ENCODE measurements at places on chromosomes 3 and 15.

DNA sequence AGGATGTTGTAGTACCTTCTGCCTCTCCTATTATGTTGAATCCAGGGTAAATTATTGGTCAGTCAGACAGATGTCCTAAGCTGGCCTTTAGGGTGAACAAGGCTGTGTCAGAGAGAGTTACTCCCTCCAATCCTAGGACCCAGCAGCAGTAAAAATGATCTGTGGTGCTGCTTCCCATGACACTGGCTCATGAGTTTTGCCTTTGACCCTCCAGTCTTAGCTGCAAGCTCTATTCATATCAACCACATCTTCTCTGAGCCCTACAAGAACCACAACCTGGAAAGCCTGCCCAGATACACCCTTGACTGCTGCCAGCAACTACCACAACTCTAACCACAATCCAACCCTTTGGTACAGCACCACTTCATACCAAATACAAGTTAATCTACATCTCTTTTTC is 27.2 kb upstream of the PHLDB2 start:
- no peak for DNase-seq

GRCh38 chr3:184015381-184016019 is 2.2 kb downstream of the ABCC5 start:
- DNase-seq = no peak

DNA sequence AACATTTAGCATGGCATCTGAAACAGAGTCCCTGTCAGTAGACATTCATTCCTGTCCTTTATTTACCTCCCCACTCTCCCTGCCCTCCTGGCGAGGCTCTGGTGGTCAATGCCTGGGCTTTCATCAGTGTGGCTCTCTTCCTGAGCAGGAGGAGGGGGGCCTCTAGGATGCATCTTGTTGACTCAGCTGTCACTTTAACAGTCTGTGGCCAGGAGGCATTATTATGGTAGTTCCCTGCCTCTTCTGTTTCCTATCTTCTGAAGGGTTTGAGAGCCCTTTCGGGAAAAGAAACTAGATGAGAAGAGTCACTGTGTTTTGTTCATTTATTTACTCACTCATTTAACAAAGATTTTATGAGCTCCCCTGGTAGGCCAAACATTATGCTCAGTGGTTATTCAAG is 2.4 kb upstream of the PPP1R14D start:
- DNase-seq = no peak

DNA sequence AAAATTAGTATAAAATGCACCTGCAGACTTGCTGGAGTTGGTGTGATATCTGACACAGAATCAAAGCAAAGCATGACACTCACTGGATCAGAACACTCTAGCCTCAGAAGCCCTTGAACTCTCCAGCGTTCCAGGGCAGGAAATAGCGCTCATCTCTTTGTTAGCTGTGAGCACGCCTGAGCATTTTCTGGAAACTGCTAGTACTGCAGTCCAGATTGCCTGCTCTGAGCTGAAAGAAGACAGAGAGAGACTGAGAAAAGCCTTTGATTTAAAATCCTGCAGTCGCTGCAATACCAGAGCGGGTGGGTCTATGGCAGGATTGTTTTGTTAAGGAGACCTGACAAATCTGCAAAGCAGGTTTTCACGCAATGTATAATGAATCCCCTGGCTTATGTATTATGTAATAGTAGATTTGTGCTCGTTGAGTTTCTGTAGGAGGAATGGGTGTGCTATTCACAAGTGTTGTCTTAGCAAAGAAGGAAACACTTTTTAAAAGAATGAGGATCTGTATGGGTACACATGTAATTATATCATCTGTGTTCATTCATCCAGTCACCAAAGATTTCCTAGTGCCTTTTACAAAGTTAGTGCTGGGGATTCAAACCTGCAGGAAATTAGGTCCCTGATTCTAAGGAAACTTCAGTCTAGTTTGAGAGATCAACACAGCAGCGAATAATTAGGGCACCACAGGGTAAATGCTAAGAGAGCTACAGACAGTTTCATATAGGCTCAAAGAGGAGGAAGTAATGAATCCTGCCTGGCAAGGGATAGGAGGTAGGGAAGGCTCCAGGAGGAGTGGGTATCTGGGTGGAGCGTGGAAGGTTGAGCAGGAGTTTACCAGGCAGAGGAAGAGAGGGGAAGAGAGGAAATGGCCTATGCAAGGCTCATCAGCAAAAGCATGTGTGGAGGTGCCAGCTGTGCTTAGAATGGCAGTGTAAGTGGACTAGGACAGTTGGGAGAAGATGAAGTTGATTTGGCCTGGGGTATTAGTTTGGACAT is 26.1 kb upstream of the MGLL start:
- DNase-seq = no peak

- no peak for DNase-seq
Observed at GRCh38 chr3:195885036-195885891, 23.1 kb downstream of the TNK2 start.

- DNase-seq = no peak
Observed at GRCh38 chr15:55194256-55194655, 2.5 kb downstream of the RSL24D1 start.

DNA sequence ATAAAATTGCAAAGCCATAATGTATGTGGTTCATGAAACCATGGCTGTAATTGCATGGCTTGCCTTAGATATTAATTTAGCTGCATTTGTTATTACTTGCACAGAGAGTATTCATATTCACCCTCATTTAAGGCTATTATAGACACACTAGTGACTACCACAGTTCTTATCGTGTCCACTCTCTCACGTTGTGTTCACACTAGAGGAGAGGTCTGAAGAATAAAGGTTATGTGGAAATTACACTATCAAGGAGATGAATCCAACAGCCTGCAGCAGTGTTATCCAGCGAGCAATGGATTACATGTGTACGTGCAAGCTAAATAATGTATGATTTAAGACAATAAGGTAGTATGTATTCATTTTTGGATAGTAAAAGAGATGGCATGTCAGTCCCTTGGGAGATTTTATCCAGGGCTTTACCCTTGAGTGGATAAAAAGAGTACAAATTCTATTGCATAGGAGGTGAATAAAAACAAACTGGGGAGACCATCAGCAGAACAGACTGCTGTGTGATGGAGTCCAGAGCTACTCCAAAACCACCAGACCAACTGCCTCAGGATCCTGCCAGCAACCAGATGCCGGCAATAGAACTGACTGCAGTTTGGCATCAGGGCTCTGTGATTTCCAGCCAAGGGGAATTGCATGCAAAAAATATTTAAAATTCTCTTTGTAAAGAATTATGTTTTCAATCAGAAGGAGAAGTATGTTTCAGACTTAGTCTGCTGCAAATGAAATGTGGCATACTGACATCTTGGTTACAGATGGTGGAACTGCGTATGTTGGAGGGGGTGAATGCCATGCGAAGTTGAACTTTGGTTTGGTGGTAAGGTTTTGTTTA is 146.6 kb downstream of the RBMS3 start:
- DNase-seq = no peak

GRCh38 chr3:117910820-117911521 is 1123.7 kb downstream of the IGSF11 start:
- DNase-seq = no peak

GRCh38 chr3:26931896-26932295 is 309.3 kb downstream of the LRRC3B start:
- DNase-seq = no peak

- DNase-seq = no peak
Observed at GRCh38 chr3:72288955-72289691, 504.2 kb upstream of the PROK2 start.

DNA sequence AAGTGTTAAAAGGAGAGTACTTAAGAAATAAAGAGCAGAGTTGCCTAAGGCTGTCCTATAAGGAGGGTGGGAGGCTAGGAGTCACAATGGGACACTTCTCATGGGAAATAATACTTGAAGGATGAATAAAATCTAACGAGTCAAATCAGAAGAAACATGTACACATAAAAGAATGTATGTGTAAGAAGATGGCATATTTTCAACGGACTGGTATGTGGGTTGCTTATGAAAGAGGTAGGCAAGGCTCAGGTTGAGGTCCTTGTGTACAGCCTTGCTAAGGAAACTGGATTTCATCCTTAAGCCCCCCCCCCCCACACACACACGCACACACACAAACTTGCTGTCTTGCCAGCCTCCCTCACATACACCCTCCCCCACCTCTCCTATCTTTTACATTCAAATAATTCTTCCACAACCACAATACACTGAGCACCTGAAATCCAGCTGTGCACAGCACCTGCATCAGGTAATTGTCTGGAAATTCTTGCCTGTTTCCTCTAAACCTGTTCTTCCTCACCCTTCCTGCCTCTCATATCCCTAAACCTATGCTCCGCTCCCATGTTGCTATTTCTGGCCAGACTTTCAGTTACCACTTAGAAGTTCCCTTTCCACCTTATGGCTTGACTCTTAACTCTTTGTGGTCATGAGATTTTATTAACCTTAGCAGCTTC is 79.2 kb downstream of the FMN1 start:
- DNase-seq = no peak

DNA sequence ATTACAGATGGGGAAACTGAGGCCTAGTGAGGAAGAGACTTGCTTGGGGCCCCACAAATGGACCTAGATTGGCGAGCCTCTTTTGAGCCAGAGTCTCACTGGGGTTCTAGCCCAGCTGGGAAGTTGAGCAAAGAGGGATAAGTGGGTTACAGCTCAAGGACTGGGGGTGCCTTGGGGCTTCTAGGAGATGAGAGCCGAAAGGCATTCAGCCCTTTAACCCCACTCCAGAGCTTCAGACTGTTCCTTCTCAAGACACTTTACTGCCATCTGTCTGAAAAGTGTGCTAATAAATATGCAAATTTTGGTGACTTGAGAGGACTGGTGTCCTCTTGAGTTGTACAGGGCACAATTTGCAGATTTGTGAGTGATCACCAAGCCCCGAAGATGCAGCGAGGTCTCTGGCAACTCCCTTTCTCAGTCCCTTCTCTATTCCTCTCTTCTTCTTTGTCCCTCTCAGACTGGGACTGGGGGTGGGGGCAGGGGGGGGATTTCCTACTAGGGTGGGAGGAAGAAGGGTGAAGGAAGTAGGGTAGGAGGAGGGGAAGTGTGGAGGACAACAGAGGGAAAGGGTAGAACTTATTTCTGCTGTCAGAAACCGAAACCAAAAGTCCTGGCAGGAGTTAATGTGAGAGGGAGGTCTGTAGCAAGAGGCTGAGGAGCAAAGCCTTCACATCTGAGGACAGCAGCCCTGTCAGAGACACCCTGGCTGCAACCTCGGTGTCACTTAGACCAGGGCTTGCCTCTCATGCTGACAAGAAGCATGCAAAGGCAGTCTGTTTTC is 16.2 kb upstream of the ANKDD1A start:
- no peak for DNase-seq

GRCh38 chr3:14483286-14483685 is 56.9 kb downstream of the GRIP2 start:
- no peak for DNase-seq

GRCh38 chr15:31405200-31405920 is 78.7 kb downstream of the KLF13 start:
- no peak for DNase-seq

DNA sequence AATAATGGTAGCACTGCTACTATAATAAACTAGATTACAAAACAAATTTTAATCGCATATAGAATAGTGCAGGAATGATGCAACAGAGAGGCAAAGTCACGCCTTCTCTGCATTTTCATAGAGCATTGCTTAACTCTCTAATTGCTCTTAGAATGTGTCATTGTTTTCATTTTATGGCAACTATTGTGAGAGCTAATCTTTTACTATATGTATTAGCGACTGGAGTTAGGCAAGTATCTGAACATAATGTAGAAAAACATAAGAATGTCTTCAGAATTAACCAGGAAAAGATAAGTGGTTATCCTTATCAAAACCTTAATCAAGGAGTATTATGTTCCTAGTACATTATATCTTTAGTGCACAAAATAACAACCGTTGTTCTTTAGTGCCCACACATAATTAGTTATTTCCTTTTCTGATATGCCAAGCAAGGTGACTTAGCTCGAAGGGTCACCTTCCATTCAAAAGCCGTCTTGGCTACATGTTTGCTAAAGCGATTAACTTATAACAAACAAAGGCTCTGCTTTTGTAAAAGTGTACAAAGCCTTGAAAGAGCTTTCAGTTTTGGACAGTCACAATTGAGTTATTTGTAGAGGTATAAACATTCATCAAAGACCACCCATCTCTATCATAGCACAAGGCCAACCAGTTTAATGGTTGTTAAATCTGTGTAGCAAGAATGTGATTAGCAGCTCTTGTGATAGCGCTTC is 1328.9 kb downstream of the ROBO2 start:
- DNase-seq = no peak

DNA sequence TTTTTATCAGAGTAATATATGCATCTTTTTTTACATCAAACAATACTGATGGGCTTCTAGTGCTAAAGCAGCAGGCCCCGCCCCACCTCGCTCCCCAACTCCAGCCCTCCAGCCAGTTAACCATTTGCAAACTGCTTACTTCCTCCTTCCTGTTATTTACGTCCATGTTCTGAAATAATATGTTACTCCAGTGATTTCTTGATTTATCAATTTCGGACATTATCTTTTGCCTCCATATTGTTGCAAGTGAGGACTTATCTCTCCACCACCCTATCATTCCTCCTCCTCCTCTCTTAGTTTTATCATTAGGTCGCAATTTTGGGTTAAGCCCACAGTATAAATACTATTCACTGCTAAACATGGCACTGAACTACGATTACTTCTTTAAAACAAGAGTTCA is 39.5 kb downstream of the ZNF710 start:
- no peak for DNase-seq

GRCh38 chr3:145429546-145429945 is 731.4 kb downstream of the PLOD2 start:
- no peak for DNase-seq

GRCh38 chr3:7651274-7651673 is 790.4 kb downstream of the GRM7 start:
- DNase-seq = no peak

Data from stimulated activated CD8-positive, alpha-beta memory T cell treated with anti-CD3 and anti-CD28 coated beads, Interleukin-12 subunit alpha, Interleukin-12 subunit beta, amount 100 ng/mL, for 1 hour (primary cell).